ENCODE measurements at places on chromosomes 7 and 10.

DNA sequence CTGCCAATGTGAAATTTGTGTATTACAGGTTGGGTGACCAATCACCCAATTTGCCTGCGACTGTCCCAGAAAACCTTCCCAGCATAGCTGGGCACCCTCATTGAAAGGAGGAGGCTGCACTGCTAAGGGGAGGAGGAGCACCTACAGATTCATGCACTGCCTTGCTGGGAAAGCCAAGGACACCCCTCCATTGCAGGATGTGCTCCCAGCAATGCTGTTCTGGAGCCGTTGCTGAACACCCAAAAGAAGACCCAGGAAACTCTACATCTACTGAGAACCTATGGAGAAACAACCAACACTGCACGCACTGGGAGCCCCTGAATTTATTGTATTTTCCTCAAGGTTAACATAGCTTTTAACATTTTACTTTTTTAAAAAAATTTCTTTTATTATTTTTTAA lies 238.2 kb upstream of the GRB10 start:
- DNase-seq = no peak

- no peak for DNase-seq
Measured at GRCh38 chr7:149610441-149611011, 112.9 kb upstream of the ZNF746 start.

- DNase-seq = no peak
Measured at GRCh38 chr7:84975586-84976185, 211.2 kb downstream of the SEMA3D start.

DNA sequence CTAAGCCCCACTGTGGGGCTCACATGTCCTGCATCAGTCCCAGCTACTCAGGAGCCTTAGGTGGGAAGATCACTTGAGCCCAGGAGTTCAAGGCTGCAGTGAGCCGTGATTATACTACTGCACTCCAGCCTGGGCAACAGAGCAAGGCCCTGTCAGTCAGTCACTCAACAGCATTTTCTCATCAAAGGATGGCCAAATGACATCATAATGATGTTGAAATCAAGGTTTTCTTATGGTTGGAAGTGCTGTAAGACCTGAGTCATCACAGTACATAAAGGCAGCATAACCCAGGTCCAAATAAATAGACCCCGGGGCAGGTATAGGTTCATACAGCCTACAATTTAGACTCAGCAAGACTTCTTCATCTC lies 341.1 kb downstream of the PARD3 start:
- no peak for DNase-seq

GRCh38 chr10:22427890-22428571 lies 82.7 kb downstream of the SPAG6 start:
- no peak for DNase-seq

GRCh38 chr7:22989643-22990587 lies 24.0 kb downstream of the HYCC1 start:
- no peak for DNase-seq

- no peak for DNase-seq
Measured at GRCh38 chr10:5076615-5077014, 17.6 kb upstream of the AKR1C3 start.

- DNase-seq = no peak
Measured at GRCh38 chr10:126016156-126016805, 119.9 kb downstream of the FANK1 start.

GRCh38 chr7:6504996-6505395 lies 46.3 kb downstream of the GRID2IP start:
- no peak for DNase-seq

GRCh38 chr7:85833066-85833465 lies 646.2 kb upstream of the SEMA3D start:
- DNase-seq = no peak

DNA sequence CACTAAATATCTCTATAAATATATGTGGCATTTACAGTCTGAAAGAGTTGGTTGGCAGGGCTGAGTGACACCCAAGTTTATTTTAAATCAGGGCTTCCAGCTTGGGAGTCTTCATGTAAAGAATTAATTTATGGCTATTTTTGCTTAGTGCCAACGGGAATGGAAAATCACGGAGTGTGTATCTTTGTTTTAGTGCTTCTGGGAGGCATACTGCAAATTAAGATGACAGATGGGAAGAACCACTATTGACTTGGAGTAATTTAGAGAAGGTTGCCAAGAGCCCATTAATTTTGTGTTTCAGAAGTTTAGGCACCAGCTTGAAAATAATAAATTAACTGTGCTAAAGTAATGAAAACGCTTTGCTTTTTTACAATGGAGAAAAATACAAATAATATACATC lies 135.2 kb downstream of the GPR37 start:
- DNase-seq = no peak

GRCh38 chr10:72263613-72264241 lies 10.0 kb upstream of the DDIT4 start:
- DNase-seq = no peak

GRCh38 chr10:33189808-33190207 lies 144.7 kb downstream of the NRP1 start:
- no peak for DNase-seq

- DNase-seq = no peak
Measured at GRCh38 chr7:122148081-122148480, 4.0 kb upstream of the AASS start.

DNA sequence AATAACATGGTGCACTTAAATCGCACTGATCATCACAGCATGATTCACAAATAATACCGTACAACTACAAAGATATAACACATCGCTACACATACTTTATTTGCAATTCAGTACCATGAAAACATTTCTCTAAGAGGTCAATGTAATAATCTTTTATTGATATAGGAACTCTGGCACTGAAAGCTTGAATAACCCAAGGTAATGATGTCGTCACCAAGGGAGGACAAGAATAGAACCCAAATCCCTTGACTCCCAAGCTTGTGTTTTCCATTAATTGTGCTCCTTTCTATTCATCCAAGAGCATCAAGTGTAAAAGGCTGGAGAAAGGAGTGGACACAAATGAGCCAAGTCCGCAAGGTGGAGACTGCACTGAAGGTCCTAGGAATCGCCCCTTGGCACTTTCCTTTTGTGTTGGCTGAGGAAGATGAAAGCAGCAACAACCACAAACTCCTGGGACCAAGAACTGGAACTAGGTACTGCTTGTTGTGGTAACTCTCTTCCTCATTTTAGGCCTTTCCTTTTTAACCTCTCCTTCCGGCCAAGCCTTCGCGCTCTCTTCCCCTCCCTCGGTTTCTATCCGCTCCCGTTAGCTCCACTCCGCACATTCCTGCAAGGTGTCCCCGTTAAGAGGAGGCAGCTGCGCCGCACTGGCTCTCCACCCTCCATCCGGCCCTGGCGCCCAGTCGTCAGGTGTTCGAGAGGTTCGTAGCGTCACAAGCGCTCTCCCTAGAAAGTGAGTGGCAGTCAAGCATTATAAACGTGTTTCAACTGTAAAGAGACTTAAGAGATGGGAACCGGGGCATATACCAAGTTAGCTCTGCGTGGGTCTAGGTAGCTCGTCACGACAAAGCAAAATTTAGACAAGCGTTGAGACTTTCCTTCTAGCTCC lies 1.0 kb upstream of the CBLL1 start:
- peak; percentile 72 for DNase-seq

- DNase-seq = no peak
Measured at GRCh38 chr7:97421307-97421930, 303.9 kb downstream of the SDHAF3 start.

GRCh38 chr10:95860166-95860940 lies 47.4 kb upstream of the CC2D2B start:
- DNase-seq = no peak

- DNase-seq = peak; percentile 84
Measured at GRCh38 chr10:86979977-86980448, 11.7 kb downstream of the ADIRF start.

GRCh38 chr7:7220821-7221220 lies 38.5 kb downstream of the C1GALT1 start:
- no peak for DNase-seq

DNA sequence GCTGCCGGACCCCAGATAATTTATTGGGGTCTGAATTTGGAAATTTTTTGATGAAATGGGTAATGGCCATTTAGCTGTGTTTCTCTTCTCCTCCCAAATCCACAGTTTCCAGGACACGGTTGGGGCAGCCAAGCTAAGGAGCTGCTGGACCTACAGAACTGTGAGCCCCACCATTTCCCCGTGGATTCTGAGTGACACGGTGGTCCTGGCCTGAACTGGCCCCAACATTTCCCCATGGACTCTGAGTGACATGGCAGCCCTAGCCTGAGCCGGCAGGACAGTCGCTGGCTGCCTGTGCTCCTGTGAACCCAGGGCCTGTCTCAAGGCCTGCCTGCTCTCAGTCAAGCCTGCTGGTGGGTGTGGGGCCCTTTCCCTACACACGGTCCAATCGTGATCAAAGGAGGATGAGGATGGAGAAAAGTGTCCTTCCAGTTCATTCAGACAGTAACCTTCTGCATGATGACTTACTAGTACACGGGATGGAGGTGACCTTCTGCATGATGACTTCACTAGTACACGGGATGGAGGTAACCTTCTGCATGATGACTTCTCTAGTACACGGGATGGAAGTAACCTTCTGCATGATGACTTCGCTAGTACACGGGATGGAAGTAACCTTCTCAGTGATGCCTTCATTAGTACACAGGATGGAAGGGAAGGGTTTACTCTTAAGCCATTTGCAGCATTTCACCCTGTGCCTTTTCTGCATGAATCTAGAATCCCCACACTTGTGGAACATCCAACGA lies 359.9 kb downstream of the GLRX3 start:
- DNase-seq = no peak

DNA sequence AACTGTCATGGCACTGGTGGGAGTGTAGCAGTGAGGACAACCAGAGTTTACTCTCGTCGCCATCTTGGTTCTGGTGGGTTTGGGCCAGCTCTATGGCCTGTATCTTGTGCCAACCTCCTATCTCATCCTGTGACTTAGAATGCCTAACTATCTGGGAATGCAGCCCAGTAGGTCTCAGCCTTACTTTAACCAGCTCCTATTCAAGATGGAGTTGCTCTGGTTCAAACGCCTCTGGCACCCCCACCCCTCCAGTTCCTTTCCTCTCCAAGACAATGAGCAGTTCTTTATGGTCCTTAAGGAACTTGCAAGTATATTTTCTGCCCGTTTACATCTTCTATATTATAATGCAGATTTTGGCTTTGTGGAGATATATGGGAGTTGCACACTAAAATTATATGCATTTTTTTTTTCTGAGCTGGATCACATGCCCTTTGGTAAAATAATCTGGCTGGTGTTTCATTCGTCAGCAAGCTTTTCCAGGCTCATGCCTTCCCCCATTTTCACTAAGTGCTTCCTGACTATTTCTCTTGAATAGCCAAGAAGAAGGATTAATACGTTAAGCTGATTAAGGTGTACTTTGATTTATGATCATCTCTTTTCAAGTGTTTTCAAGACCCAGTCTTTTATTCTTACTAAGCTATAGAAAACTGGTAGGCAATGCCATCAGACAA lies 11.2 kb upstream of the WIPF3 start:
- no peak for DNase-seq

DNA sequence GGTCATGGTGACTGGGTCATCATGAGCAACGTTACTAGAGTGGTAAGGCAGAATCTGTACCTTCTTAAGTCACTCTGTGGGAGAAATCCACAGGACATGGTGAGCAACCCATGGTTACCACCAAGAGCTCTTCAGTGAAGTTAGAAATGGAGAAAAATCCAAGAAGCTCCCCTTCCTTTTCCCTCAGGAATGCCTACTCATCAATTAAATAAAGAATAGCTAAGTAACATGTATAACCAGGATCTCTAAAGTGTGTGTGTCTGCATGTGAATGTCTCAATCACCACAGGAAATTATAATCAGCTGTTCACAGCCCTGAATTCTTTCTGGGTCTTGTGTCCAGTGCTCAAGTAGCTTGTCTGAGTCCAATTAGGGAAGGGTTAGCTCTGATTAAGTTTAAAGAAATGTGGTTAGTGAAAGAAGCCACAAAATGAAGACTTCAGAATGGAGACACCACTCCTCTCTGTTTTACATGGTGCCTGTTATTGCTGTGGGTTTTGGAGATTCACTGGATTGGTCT lies 73.2 kb downstream of the SEM1 start:
- DNase-seq = no peak

GRCh38 chr7:22061775-22062174 lies 116.1 kb upstream of the CDCA7L start:
- no peak for DNase-seq

DNA sequence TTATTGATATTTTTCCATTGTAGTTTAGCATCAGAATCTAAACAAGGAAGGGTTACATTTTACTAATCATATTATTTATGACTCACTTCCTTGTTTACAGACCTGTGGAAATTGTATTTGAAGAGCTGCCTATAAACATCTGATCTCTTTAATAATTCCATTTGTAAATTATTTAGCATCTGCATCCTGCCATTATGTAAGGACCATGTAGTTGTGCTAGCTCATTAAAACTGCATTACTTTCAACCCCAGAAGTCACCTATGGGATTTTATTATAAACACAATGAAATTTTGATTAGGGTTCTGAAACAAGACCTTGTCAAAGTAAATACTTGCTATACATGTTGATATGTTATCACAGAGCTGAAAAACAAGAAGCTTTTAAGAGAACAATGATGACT lies 146.8 kb upstream of the SLC26A5 start:
- DNase-seq = no peak

GRCh38 chr10:13317474-13317873 lies 17.6 kb upstream of the PHYH start:
- DNase-seq = no peak

DNA sequence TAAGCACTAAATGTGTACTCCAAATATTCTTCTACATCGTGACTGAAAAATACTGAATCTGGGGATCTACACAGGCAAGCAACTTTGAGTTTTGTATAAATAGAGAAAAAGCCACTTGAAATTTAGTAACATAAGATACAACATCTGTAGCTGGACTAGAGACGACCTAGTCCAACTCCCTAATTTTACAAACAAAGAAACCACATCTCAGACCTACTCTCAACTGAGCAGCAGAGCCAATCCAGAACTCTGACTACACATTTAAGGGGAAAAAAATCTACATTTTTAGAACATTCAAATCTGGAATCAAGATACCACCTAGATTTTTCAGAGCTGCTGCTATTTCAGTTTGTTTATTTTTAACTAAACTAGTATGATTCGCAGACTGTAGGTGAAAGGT lies 88.9 kb downstream of the CABCOCO1 start:
- DNase-seq = no peak

DNA sequence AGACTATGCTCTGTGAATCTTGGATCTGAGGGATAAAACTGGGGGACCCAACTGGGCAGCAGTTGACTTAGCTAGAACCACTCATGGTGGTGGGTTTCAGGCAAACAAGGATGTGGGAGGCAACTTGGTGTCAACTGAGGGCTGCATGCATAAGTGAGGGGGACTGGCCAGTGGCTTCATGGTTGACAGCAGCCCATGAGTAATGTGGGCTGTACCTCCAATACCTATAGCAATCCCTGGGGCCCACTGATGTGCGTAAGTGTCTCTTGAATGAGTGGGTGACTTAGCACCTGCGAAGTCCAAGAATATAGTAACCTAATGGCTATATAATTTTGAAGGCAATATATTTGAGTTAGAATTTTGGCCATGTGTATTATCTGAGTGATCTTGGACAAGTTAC lies 13.7 kb upstream of the MAP3K8 start:
- DNase-seq = no peak

GRCh38 chr10:13536674-13537366 lies 8.0 kb upstream of the BEND7 start:
- DNase-seq = no peak
